ENCODE measurements at places on chromosomes 12 and 14.

DNA sequence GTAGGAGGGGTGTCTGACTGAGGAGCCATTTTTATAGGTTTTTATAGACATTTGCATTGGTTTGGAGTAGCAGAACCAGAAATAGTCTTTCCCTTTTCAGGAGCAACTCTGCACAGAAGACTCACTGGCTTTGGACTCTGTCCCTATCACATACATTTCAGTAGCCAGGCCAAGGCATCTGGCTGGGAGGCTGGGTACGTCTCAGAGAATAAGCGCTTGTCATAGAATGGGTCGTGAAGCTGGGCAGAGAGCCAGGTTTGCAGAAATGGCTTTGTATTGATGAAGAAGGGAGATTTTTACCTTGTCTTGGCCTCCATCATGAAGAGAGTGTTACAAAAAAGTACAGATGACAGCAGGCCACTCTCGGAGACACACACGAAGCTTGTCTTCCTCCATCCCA lies 98.6 kb downstream of the CACNA1C start:
- DNase-seq = no peak

DNA sequence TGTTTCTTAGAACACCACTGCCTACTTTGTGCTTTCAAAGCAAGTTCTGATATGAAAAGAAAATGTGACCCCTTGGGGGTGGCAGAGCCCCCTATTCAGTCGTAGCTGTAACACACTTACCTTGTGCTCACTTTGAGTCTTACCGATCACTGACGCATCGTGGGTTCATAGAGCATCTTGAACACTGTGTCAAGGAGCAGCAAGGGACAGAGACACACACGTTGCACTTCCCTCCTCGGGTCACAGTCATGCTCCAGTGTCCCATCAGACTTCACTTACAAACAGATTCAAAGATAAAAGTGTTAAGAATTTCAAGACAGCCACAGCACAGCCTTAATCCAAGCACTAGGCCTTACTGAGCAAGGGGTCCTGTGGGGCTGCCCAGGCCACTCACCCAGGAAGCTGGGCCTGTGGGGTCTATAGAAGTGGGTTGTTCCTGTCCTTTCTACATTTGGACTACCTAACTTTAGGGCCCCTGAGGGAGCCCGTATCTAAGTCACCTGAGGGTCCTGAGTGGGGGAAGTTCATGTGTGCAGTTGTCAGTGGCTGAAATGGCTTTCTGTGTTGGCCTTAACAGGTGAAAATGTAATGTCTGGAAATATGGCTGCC lies 75.4 kb upstream of the BDKRB2 start:
- no peak for DNase-seq

DNA sequence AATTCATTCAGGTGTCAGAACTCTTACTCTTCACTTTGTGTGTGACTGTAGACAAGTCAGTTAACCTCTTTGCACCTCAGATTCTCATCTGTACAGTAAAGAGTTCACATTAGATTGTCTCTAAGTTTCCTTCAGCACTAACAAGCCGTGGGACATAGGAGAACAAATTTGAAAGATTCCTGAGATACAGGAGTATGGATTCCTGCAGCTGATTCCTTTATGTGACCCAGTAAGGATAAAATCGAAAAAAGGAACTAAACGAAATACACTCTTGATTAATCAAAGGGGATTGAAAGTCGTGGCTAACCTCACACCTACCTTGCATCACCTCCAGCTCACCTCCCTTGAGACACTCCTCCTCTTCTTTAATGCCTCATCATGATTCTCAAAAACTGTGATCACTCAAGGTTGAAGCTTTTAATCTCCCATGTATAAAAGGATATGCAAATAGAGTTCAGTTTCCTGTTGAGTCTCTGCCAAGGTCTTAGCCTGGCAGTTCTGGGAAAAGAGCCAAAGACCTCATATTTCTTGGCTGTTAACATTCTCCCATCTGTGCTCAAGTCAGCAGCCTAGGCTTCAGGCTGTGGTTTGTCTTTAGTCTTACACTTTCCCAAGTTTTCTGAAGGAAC lies 156.6 kb downstream of the DAD1 start:
- DNase-seq = no peak

DNA sequence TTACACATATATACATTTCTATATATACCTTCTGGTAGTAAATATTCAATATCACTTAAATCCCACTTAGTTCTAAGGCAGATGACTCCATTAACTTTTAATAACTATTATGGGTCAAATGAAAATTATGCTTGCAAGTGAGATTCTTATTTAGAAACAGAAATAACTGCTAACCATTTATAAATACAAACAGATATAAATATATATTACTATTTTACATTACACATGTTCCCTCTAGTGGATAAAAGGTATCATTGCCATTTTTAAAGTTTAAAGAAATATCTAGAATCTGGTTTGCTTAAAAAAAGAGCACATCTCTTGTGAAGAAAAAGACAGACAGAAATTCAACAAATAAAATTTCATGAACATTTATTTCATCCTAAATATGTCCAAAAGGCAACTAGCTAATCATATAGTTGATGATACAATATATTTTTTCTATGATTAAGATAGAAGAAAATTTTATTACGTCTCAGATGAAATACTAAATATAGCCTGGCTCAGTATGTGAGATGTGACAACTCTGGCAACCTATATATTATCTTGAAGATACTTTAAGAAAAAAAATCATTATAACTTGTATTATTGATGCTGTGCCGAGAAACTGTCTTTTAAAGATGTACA lies 11.7 kb upstream of the RAD51AP1 start:
- no peak for DNase-seq

GRCh38 chr12:2479851-2480535 lies 314.8 kb upstream of the FKBP4 start:
- no peak for DNase-seq

- no peak for DNase-seq
These were observed 614 bp downstream of the FKBP3 start for GRCh38 chr14:45133683-45134050.

DNA sequence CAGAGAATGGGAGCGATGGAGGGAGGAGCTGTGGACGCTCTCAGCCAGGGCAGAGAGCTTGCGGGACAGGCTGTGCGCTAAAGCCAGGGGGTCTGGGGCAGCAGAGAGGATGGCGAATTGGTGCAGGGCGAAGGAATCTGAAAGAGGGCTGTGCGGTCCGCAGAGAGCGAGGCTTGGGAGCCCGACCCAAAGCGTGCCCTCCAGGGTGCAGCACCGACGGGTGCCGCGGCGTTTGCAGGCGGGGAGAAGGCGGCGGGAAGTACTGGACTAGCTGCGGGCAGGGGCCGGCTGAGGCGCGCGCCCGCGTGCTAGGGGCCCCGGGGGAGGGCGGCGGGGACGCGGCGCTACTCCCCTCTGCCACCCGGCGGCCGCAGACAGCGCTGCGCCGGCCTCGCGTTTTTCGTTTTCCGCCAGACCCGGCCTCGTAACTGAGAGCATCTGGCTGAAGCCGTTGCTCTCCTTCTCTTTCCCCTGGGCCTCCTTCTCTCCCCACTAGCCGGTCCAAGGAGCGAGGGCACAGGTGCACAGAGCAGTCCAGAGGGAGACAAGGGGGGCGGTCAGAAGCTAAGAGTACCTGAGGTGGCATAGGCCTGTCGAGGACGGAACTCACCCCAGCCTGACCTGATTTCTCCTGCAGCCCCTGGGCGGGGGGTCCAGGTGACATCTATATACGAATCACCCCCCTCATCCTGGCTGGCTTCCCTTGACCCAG lies 24.9 kb downstream of the SLC6A12 start:
- DNase-seq = peak; percentile 25

- no peak for DNase-seq
These were observed 30.1 kb downstream of the CLIP1 start for GRCh38 chr12:122392411-122392810.

DNA sequence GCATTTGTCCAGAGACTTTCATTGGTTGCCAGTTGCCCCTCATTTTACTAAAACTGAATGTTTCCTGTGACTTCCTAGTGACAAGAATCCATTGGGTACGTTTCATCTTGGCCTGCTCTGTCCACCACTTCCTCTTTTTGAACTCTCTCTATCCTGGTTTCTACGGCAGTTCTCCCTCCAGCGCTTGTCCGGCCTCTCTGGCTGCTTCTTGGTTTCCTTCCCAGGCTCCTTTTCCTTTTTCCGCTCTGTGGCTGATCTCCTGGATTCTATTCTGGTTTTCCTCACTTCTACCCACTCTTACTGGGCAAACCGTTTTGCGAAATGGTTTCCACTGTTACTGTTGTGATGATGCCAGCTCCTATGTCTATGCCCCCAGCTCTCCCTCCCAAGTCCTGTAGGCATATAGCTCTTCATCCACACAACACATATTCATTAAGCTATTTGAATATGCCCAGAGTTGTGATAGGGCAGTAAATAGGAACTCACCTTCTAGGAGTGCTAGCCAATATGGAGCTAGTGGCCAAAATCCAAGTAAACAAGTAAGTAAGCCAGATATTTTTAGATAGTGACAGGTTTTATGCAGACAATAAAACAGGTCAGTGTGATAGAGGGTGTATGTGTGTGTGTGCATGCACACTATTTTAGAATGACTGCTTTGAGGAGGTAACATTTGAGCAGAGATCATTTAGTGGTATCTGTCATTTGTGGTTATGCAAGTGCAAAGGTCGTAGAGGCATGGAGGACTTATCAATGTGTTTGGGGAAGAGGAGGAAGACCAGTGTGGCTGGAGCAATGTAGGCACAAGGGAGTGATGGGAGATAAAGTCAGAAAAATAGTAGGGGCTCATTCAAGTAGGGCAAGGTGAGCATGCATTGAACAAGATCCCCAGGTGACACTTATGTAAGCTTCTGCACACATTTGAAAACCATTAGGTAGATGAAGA lies 27.9 kb upstream of the CTDSP2 start:
- no peak for DNase-seq

DNA sequence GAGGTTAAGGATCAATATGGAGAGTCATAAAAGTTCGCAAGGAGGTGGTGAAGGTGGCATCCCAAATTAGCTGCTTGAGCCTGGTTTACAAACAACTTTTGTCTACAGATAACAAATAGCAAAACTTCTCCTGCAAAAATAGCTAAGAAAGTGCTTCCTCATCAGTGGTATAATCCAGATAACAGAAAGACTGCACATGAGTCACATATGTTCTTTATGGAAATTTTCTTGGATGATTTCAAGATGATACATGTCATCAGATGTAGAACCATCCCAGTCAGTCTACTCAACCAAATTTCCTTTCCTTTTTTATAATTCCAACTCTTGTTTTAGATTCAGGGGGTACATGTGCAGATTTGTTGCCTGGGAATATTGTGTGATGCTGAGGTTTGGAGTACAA lies 133.0 kb downstream of the BTG1 start:
- DNase-seq = no peak

DNA sequence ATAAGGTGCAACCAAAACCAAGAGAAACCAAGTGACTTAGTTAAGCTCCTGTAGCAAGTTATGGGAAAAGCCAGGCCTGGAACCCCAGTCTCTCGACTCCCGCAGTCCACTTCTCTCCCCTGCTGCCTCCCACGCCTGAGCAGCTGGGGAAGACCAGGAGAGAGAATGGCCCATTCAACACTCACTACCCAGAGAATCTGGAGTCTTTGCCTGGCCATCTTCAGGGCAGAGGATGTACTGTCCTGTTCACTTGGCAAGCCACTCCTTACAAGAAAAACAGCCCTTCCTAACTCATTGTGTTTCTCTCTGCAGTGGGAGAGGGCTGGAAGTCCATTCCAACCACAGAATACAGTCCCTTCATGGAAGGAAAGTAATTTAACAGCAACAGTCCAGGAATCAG lies 1.8 kb downstream of the PITPNM2 start:
- DNase-seq = no peak

GRCh38 chr12:107327651-107328182 lies 234.4 kb upstream of the CRY1 start:
- DNase-seq = no peak

GRCh38 chr12:2651068-2651965 lies 143.5 kb upstream of the FKBP4 start:
- DNase-seq = no peak

GRCh38 chr12:53770281-53770680 lies 18.5 kb upstream of the CISTR start:
- DNase-seq = no peak

GRCh38 chr12:92539110-92539749 lies 163.6 kb upstream of the PLEKHG7 start:
- DNase-seq = no peak

- no peak for DNase-seq
These were observed 1.4 kb upstream of the PTPRQ start for GRCh38 chr12:80442426-80443222.

- DNase-seq = no peak
These were observed 52.5 kb upstream of the PLEKHG7 start for GRCh38 chr12:92650228-92650822.

GRCh38 chr14:92675976-92676375 lies 72.5 kb downstream of the LGMN start:
- no peak for DNase-seq

DNA sequence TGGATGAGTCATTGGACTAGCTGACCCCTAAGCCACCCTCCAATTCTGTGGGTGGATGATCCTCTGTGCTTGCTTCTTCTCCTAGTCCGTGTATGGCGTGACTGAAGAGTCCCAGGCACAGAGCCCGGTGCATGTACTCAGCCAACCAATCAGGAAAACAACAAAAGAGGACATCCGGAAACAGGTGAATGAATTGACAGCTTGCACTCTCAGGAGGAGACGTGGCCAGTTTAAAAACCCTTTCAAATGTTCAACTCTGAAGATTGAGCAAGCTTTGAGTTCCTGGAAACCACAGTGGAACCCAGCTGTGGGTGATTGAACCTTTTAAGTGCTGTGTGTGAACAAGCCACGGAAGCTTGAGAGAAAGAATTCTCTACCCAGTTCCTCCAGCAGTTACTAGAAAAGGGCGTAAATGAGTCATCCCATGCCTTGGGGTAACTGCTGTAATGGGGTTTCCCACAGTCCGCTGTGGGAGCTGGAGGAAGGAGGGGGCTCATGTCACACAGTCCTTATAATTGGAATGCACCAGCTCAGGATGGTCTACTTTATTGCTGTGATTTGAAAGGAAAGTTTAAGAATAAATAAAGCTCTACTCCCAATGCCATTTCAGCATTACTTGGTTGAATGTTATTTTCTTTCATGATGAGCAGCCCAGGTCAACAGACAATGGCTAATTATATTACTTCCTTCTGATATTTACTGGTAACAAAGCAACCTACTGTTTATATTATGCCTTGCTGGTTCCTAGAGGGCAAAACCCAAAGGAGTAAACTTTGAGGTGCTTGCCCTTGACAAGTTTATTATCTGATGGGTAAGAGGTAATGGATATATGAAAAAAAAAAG lies 417.0 kb downstream of the DPF3 start:
- peak; percentile 57 for DNase-seq

DNA sequence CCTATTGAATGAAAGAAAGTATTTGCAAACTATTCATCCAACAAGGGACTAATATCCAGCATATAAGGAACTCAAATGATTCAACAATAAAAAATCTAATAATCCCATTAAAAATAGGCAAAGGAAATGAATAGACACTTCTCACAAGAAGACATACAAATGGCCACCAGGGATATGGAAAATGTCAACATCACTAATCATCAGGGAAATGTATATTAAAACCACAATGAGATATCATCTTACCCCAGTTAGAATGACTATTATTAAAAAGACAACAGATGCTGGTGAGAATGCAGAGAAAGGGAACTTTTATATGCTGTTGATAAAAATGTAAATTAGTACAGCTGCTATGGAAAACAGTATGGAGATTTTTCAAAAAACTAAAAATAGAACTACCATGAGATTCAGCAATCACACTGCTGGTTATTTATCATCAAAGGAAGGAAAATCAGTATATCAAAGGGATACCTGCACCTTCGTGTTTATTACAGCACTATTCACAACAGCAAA lies 89.3 kb downstream of the GARIN6 start:
- no peak for DNase-seq

Measured in stimulated activated CD8-positive, alpha-beta memory T cell treated with anti-CD3 and anti-CD28 coated beads, Interleukin-15, amount 100 ng/mL, for 48 hours (primary cell).